Spleen (tissue), 13 donors: ENCODE measurements at places on chromosomes 6 and 20. TPM values are rescaled to one million over a fixed set of nuclear protein-coding genes. Genes with fewer than 3 reads are reported as not detected.
A peak's percentile ranks its signal among the peaks of the same experiment; 100 is the strongest.

Gene KHDC1L
- not detected for total RNA-seq

GRCh38 chr6:108760126-108761050 is 87.8 kb upstream of the ARMC2 start:
- H3K4me1 ChIP-seq, result peaks cover 3% of the 10 kb centered on the region
- no peaks in the 10 kb centered on the region for H3K36me3 ChIP-seq
- H3K27me3 ChIP-seq, result no peaks in the 10 kb centered on the region
- H3K27ac ChIP-seq, result no peak overlapping the region
- no peak overlapping the region for H3K4me3 ChIP-seq

Gene CRISP3
- total RNA-seq, result 4.1 TPM

Gene PPP1R14C
- total RNA-seq, result 0.22 TPM

DNA sequence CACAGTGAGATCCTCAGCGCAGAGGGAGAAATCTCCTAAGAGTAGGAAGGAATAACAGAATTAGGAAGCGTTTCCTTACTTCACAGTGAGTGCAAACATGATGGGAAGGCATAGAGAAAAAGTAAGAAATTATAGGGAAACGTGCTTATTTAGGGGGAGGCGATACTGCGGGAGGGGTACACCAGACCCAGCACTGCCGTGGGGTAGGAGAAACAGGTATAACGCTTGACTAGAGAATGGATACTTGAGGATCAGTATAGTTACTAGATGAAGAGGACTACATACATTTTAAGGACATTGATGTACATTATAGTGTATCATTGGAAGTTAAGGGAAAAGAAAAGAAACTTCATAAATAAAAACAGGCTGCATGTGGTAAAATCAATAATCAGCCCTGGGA is 26.8 kb upstream of the HLA-E start:
- peaks cover 74% of the 10 kb centered on the region for H3K27me3 ChIP-seq
- no peak overlapping the region for H3K27ac ChIP-seq
- DNase-seq, result no peak

DNA sequence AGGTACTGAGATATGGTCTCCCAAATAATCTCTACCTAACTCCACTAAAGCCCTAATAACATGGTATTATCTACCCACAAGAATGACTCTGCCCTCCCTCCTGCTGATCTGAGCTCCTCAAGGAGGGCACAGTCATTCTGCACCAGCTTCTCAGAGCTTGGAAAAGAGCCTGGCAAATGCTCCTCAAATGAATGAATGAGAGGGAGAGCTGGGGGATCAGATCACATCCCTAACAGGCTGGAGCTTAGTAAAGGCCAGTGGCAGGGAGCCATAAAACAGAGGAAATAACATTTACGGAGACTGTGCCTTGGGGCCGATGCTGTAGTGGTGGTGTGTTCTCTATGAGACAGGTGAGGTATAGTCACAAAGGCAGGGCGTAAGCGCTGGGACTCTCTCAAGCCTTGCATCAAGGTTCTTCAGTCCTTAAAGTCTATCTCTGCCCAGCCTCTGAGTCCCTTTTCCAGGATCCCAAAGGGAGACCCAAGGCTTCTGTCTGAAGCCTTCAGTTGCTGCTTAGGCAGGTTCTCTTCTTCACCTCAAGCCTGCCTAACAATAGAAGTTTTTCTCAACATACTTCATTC is 7.2 kb upstream of the NNAT start:
- no peaks in the 10 kb centered on the region for H3K27me3 ChIP-seq
- H3K4me3 ChIP-seq, result no peak overlapping the region
- peaks cover 5% of the 10 kb centered on the region for H3K4me1 ChIP-seq
- peaks cover 96% of the 10 kb centered on the region for H3K36me3 ChIP-seq

Gene EPPIN
- total RNA-seq, result not detected

Gene GRM1
- total RNA-seq, result 0.19 TPM

DNA sequence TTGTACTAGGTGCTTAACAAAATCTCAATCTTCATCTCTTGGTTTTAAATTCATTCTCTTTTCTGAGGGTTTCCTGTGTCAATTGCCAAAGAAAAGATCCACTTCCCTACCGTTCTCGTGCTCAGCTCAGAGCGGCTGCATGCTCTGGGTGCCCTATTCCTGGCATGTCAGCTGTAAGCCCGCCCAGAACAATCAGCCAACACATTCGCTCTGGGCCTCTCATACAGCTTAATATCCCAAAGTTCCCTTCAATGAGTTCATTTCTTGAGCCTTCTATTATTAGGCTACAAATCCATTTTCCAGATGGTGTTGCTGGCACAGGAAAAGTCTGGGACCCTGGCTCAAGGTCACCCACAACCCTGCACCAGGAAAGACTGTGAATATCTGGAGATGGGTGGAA is 24.3 kb upstream of the LRFN2 start:
- no peak overlapping the region for H3K27ac ChIP-seq
- H3K36me3 ChIP-seq, result no peaks in the 10 kb centered on the region
- H3K27me3 ChIP-seq, result peaks cover 57% of the 10 kb centered on the region
- H3K4me1 ChIP-seq, result no peaks in the 10 kb centered on the region
- no peak for DNase-seq
- no peak overlapping the region for H3K4me3 ChIP-seq

DNA sequence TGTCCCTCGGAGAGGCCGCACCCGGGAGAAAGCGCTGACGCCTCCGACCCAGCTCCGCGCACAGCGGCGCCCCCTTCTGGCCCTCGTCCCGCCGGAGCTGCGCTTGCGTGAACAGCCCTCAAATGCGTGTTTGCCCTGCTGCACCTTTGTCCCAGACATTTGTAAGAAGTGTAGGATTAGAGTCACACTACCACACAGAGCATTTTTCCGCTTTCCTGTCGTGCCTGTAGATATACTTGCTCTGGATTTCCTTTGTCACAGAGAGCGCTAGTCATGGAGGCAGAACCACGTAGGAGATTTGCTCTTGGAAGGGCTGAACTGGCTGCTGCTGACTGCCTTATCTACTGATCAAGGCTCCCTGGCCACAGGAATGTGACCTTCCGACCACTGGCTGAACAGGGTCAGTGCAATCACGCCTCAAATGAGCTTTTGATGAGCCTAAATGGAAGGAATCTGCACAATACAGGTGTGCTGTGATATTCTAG is 62.3 kb downstream of the PAX1 start:
- H3K4me1 ChIP-seq, result no peaks in the 10 kb centered on the region
- no peak overlapping the region for H3K27ac ChIP-seq
- H3K4me3 ChIP-seq, result no peak overlapping the region
- no peaks in the 10 kb centered on the region for H3K36me3 ChIP-seq
- peaks cover 20% of the 10 kb centered on the region for H3K27me3 ChIP-seq
- DNase-seq, result no peak

DNA sequence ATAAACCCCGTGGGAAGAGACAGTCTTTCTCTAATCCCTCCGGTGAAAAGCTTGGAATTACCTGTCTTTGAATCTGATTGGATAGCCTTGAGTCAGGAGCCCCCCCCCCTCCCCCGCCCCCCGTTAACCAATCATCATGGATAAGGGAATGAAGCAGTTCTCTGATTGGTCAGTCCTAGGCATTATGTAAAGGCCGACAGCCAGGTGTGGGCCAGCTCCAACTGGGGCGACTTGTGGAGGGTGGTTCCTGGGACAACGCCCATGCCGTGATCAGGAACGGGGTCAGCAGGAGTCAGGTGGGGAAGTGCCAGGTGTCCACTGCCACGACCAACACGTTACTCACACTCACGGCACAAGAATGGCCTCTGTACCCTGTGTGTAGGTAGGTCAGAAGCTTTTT is 406.8 kb upstream of the SULF2 start:
- H3K4me3 ChIP-seq, result no peak overlapping the region
- no peak for DNase-seq
- no peak overlapping the region for H3K27ac ChIP-seq
- no peaks in the 10 kb centered on the region for H3K4me1 ChIP-seq
- H3K36me3 ChIP-seq, result no peaks in the 10 kb centered on the region

Gene CCN5
- total RNA-seq, result 0.51 TPM

GRCh38 chr6:144283646-144284477 is 1.3 kb upstream of the UTRN start:
- peaks cover 22% of the 10 kb centered on the region for H3K4me1 ChIP-seq
- no peaks in the 10 kb centered on the region for H3K27me3 ChIP-seq
- no peak for DNase-seq
- peak overlapping the region; percentile 94 for H3K4me3 ChIP-seq
- no peaks in the 10 kb centered on the region for H3K36me3 ChIP-seq

DNA sequence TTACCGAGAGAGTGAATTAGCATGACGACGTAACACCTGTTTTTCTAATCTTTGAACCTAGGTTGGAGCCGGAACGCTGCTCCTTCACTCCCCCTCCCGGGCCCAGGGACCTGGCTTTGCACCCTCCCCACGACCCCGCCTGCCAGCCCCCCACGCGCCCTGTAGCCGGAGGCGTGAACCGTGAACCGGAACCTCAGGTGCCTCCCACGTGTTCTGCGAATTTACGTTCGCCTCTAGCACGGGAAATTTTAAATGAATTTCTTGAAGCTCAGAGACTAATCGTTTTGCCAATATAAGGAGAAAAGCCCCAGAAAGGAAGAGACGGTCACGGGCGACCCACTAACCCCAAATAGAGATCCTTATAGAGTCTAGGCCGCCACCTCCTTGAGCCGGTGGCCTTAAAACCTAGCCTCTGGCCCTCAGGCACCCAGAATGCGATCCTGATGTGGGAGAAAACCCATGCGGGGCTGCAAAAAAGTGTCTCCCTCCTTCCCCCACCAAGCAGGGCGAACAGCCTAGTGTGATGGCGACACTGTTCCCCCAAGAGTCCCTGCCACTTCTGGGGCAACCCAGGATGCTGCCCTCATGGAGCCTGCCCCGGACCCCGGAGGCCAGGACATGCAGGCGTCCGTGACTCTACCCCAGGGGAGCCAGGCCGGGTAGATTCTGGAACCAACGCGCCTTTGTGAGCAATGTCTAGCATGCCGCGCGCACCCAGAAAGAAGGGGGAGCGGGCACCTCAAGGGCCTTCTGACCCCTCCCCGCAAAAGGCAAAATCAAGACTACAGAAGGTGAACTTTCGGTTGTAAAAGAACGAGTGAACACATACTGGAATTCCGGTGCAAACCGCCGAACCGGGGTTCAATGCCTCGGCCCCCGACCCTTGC is 2.7 kb upstream of the SIM1 start:
- no peak overlapping the region for H3K4me3 ChIP-seq
- H3K36me3 ChIP-seq, result no peaks in the 10 kb centered on the region
- H3K27me3 ChIP-seq, result peaks cover 87% of the 10 kb centered on the region

Gene EFCAB8
- 4.2 TPM for total RNA-seq

Gene CRIP3
- 7.5 TPM for total RNA-seq

Gene BPIFB4
- total RNA-seq, result not detected

GRCh38 chr6:164478426-164478825 is 831.0 kb downstream of the C6orf118 start:
- H3K27ac ChIP-seq, result no peak overlapping the region
- H3K27me3 ChIP-seq, result no peaks in the 10 kb centered on the region
- H3K36me3 ChIP-seq, result no peaks in the 10 kb centered on the region

Gene PRELID3B
- total RNA-seq, result 46.8 TPM

DNA sequence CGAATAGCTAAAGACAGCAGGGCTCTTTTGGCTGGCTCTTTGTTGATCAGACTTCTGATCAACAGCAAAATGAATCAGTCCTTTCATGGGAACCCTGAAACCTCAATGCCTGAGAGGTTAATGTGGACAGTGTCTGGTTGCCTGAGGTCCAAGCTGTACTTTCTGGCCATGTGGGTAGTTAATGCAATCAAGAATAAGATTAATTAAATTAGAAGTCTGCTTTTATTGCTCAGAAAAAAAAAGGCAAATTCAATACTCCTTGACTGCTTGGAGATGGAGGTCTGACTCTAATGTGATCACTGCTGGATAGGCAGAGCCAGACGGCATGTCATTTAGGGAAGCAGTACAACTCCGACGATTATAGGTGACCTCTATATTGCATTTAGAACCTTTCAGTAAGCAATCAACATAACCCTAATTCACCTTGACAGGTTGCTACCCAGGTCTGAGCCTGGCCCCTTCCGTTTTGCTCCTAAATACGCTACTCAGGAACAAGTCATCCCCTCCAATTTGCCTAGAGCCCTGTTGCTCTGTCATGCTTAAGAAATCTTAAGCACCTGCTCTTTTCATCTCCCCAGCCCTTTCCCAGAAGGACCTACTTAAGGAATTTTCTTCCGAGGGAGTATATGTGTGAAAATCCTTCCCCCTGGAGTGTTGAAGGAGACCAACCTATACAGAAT is 370.0 kb upstream of the SPTLC3 start:
- H3K4me3 ChIP-seq, result no peak overlapping the region
- H3K36me3 ChIP-seq, result no peaks in the 10 kb centered on the region
- H3K27ac ChIP-seq, result no peak overlapping the region
- no peaks in the 10 kb centered on the region for H3K4me1 ChIP-seq

Gene VNN1
- 44.2 TPM for total RNA-seq

- DNase-seq, result no peak
- H3K27me3 ChIP-seq, result no peaks in the 10 kb centered on the region
- H3K4me1 ChIP-seq, result peaks cover 4% of the 10 kb centered on the region
- H3K27ac ChIP-seq, result peak overlapping the region; percentile 69
These were observed 170.9 kb upstream of the AKAP12 start for GRCh38 chr6:151068761-151069312.

Gene NT5E
- 19.0 TPM for total RNA-seq

- no peaks in the 10 kb centered on the region for H3K27me3 ChIP-seq
- peaks cover 51% of the 10 kb centered on the region for H3K4me1 ChIP-seq
- peak overlapping the region; percentile 89 for H3K27ac ChIP-seq
These were observed 35.4 kb downstream of the MAN1A1 start for GRCh38 chr6:119313937-119314884.

GRCh38 chr20:37166867-37167266 is 12.3 kb upstream of the RPN2 start:
- DNase-seq, result no peak
- no peaks in the 10 kb centered on the region for H3K27me3 ChIP-seq
- no peak overlapping the region for H3K4me3 ChIP-seq
- no peaks in the 10 kb centered on the region for H3K4me1 ChIP-seq
- no peaks in the 10 kb centered on the region for H3K36me3 ChIP-seq

DNA sequence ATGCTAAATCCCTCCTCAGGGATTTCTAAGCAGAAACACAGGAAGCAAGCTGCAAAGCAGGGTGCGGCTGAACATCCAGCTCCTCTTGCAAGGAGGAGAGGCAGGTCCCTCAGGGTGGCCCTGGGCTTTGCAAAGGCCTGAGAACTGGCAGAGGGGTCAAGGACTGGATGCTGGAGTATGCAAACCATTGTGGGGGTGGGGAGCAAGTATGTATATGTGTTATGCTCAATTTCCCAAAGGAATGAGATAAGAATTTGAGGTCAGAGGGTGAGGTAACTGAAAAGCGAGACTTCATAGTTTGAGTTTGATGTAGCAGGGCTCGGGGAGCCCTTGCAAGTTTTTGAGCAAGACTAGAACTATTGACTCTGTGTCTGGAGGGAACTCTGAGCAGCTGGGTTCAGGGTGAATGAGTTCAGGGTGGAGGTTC is 11.2 kb downstream of the SLC22A2 start:
- no peaks in the 10 kb centered on the region for H3K36me3 ChIP-seq
- DNase-seq, result no peak
- H3K27me3 ChIP-seq, result peaks cover 7% of the 10 kb centered on the region
- no peaks in the 10 kb centered on the region for H3K4me1 ChIP-seq
- H3K27ac ChIP-seq, result no peak overlapping the region

DNA sequence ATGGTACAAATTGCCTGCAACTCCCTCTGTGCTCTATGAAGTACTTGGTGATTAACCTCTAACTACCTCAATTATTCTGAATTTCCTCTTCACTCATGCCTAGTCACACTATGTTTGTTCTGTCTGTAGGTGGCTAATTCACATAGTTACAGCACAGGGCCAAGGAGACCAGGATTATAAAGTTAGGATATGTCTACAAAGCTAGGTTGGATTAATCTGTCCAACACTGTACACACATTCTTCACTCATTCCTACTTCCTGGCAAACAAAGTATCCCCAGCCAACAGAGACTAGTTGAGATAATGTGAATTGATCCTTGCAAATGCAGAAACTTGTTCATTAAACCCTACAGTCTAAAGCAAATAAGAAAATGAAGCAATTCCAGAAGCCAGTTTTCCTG is 269.8 kb downstream of the HACE1 start:
- no peak overlapping the region for H3K27ac ChIP-seq
- no peak for DNase-seq
- no peaks in the 10 kb centered on the region for H3K27me3 ChIP-seq
- H3K36me3 ChIP-seq, result no peaks in the 10 kb centered on the region
- no peaks in the 10 kb centered on the region for H3K4me1 ChIP-seq

Gene PXT1
- not detected for total RNA-seq
